ENCODE measurements at places on chromosomes 5 and 9.

DNA sequence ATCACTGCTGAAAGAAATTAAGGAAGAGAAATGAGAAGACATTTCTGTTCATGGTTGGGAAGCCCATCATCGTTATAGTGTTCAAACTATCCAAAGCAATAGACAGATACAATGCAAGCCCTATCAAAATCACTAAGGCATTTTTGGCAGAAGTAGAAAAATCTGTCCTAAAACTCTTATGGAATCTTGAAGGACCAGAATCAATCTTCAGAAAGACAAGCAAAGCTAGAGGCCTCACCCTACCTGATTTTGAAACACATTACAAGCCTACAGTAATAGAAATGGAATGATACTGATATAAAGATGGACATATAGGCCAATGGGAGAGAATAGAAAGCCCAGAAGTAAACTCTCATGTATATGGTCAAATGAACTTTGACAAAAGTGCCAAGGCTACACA is 4.9 kb upstream of the IFNA21 start:
- DNase-seq, result no peak

- DNase-seq, result no peak
Observed at GRCh38 chr5:89263846-89264245, 380.9 kb upstream of the MEF2C start.

DNA sequence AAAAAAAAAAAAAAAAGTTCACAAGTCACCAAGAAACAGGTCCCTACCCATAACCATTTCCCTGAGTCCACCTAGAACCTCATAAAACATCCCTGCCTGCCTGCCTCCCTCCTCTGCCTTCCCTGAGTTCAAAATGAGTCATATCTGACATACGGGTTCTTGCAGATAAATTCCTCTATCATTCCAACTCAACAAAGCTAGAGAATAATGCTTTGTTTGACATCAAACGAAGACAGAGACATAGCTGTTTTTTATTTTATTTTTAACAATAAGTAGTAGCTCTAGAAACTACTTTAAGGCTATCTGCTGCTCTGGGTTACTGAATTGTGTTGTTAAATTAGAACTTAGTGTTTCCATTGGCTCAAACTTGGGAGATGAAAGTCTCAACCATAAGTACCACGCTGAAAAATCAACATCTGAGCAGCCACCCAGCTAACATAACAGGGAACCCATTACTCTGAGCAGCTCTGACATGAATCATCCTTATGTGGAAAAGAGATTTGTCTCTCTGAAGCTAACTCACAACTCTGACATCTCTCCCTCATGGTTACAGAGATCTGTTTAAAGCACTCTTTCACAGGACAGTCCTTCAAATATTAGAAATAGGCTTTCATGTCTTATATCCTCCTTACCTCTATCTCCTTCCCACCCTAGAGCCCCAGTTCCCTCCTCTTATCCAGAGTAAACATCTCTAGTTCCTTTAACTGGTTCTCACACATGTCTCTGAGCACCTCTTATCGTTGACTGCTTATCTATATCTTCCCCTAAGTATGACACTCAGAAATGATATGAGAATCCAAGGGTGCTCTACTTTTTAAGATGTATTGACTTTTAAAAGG is 12.1 kb downstream of the TMEM245 start:
- no peak for DNase-seq

- DNase-seq, result no peak
Observed at GRCh38 chr9:7117676-7118561, 360.1 kb downstream of the KDM4C start.

GRCh38 chr9:107963246-107963645 is 473.7 kb upstream of the KLF4 start:
- no peak for DNase-seq

GRCh38 chr5:179227229-179227579 is 118.1 kb downstream of the ADAMTS2 start:
- no peak for DNase-seq

DNA sequence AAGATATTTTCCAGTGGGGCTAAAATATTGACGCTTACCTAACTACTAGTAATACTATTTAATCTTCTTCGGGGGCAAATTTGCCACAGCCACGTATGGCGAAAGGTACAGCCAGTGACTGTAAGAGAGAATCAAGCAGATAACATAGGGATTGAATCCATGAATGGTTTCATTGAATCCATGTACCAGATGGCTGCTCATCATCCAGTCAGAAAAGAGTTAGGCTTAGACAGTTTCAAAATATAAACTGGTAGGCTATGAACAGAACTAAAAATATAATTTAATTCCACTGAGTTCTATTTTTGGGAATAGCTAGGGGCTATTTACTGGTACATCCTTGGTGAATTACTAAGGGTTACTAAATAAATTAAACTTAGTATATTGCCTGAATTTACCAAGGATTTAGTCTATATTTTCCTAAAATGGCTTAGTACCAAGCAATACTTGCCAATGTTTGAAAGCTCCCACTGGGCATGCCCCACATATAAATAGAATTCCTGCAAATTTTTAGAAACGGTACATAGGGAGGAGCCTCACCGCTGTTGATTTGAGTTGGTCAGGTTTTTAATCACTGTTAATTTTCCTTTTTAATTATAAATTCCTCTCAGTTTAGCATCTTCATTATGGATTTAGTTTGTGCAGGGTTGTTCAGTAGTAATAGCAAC is 55.8 kb upstream of the VLDLR start:
- DNase-seq, result no peak

DNA sequence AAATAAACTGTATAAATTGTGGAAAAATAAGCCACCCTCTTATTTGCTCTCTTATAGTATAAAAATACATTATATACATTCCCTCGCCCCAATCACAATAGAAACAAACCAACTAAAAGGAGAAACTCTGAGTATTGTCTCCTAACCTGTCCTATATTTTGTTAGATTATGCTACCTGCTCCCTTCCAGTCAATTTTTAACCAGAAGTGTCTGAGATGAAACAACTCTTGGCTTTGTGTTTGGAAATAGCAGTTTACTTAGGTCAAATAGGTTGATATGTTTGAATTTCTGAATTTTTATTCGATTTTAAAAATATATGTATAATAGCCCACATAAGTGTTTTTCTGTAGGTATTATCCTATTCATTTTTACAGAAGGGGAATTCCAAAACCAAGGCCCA is 475.0 kb upstream of the ZNF462 start:
- no peak for DNase-seq

DNA sequence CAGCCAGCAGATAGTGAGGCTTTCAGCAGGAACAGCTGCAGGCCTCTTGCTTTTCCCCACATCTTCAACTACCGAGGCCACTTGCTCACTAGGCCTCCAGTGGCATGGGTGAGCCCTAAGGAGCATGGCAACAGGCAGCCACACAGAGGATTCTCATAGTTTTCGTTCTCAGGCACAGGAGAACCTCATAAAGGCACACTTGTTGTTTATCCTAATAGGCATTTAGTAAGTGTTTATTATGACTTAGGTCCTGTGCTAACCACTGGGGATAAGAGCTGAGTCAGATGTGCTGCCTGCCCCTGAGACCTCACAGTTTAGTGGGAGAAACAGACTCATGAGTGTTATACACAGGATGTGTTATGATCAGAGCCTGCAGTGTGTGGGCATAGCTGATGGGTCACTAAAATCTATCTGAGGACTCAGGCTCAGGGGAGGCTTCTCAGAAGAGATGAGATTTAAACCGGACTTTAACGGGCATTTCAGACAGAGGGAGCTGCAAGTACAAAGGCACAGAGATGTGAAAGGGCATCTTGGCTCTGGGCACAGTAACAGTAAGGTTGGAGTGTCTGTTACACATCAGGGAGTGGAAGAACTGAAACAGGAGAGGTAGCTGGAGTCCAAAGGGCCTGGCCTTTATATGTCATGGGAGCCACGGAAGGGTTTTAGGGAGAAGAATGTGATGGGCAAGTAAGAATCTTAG is 21.0 kb upstream of the HEMGN start:
- DNase-seq, result no peak

- DNase-seq, result peak; percentile 68
Observed at GRCh38 chr5:6765612-6766525, 52.6 kb downstream of the TENT4A start.

DNA sequence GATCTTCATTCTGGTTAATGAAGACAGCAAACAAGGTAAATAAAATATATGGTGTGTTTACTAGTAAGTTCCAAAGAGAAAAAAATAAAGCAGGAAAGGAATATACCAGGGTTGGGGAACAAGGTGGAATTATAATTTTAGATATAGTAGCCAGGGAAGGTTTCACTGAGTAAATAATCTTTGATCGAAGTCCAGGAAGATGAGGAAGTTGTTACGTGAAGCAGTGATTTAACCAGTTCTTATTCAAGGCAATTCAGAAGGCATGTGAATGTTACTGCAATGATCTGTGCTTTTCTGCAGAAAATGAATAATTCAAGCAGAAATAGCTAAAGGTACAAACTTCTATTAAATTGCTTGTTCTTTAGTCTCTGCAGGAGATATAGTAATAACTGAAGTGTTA is 6.2 kb downstream of the SMIM32 start:
- DNase-seq, result no peak

DNA sequence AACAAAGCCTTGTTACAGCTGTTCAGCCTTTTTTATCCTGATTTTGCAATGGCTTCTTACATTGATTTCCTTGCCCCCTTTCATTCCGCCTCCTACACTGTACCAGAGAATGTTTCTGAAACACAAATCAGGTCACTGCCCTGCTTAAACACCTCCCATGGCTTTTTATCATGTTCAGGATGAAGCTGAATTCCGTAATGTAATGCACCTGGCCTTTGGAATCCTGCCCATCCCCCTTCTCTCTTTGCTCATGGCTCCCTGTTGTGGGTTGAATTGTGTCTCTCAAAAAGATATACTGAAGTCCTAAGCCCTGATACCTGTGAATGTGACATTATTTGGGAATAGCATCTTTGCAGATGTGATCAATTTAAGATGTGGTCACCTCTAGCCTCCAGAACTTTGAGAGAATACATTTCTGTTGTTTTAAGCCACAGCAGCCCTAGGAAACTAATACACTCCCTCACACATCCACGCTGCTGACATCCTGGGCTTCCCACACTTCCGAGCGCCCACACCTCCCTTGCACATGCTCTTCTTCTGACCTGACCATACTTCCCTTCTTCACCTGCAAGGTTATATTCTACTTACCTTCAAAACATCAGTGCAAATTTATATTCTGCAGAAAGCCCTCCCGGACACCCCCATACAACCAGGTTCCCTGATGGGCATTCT is 101.2 kb downstream of the DNAH5 start:
- DNase-seq, result no peak

DNA sequence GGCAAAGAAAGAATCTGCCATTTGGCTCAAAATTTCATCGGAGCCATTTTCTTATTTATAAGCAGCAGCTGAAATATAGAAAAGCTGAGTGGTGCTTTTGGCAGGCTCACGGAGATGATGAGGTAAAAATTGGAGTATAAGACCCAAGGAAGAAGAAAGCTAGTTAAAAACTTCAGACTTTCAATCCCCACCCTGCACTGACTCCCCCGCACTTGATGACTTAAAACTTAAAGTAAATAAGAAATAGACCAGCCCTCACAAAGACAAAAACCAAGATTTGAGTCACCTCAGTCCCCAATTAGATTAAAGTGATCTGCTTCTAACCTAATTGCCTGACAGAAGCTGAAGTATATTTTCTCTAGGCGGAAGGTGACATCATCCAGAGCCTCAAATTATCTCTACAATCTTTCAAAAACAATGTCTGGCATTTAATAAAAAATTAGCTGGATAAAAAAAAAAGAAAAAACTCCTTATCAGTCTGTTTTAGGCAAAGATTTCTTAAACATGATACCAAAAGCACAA is 124.0 kb upstream of the PJA2 start:
- no peak for DNase-seq

DNA sequence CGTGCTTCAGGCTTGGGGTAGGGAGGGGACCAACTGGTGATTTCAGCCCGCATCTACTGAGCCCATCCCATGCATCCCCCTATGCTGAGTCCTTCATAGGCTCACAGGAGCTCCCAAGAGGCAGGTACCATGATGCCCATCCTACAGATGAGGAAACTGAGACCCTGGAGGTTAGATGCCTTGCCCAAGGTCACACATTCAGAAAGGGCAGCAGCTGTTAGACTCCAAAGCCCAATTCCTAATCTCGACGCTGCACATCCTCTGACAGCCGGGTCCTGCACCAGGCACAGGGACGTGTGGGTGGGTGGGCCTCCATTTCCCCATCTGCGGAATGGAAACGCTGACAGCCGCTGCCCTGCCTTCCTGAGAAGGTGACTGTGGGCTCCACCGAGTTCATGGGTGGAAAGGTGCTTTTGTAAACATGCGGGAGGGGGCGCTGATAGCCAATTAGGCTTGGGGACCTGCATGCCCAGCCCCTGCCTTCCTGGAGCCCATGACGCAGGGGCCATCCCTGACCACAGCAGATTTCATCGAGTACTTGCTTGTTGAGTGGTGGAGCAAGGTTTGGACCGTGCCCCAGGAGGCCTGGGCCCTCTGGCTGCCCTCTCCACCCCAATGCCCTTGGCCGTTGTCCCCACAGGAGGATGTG is 2.2 kb downstream of the DNM1 start:
- DNase-seq, result no peak

- DNase-seq, result no peak
Observed at GRCh38 chr9:20558566-20559016, 63.7 kb downstream of the MLLT3 start.

DNA sequence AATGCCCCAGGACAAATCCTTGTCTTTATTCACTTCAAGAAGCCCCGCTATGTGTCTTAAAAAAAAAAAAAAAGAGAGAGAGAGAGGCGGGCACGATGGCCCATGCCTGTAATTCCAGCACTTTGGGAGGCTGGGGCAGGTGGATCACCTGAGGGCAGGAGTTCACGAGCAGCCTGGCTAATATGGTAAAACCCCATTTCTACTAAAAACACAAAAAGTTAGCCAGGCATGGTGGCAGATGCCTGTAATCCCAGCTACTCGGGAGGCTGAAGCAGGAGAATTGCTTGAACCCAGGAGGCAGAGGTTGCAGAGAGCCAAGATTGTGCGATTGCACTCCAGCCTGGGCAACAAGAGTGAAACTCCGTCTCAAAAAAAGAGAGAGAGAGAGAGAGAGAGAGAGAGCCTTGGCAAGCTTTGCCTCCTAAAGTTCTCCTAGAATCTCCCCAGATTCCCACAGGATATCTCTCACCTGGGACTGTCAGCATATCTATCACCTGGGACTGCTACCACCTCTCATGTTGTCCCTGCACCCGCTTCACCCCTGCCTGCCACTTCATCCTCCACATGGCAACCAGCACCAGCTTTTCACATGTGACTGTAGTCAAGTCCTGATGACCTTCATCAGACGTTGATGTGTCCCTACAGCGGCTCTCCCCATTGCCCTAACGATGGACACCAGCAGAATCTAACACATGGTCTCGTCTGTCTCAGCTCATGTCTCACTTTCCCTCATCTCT is 5.8 kb downstream of the ITK start:
- DNase-seq, result no peak

DNA sequence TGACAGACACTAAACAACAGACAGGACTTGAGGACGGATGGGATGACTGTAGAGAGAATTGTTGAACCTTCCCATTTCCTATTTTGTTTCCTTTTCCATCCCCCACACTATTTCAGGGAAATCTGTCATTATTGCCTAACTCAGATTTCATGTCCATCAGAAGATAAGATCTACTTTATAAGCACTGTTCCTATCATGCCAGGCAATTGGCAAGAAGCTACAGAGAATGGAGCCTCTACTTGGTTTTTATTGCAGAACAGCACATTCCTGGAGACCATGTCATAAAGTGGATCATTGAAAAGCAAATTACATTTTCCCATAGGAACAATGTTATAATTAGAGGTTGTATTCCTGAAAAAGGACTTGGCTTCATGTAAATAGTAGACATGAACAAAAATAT is 173.7 kb upstream of the KIF2A start:
- DNase-seq, result no peak
